A549 treated with ZK216348 at 1 μM for 4 hours (cell line): ENCODE measurements at places on chromosomes 7 and 10. TPM values are rescaled to one million over a fixed set of nuclear protein-coding genes. Genes with fewer than 3 reads are reported as not detected.

Gene SPDYE2B
- not detected in 5 replicates for total RNA-seq

Gene UCN3
- not detected in 5 replicates for total RNA-seq

Gene GRM3
- total RNA-seq: not detected in 5 replicates

Gene SPOCK2
- 0.29 to 0.82 TPM (median 0.45 TPM) in 5 replicates for total RNA-seq

Gene HOXA9
- 0.29 to 0.79 TPM (median 0.38 TPM) in 5 replicates for total RNA-seq

Gene CLRN3
- not detected in 5 replicates for total RNA-seq

Gene UFSP1
- 3.1 to 6.4 TPM (median 5.6 TPM) in 5 replicates for total RNA-seq

Gene NOS3
- 0.07 to 1.0 TPM (median 0.46 TPM) in 5 replicates for total RNA-seq

Gene SEPHS1
- total RNA-seq: 58.4 to 72.0 TPM (median 66.7 TPM) in 5 replicates

Gene HK1
- 37.5 to 44.1 TPM (median 40.7 TPM) in 5 replicates for total RNA-seq

Gene SRRM3
- total RNA-seq: 5.8 to 11.6 TPM (median 10.0 TPM) in 5 replicates

Gene PLXNA4
- total RNA-seq: 0.49 to 1.6 TPM (median 0.74 TPM) in 5 replicates

Gene IQCE
- 7.6 to 14.0 TPM (median 13.9 TPM) in 5 replicates for total RNA-seq

Gene AMPH
- 0.18 TPM in 1 of 5 replicates, not detected in the others for total RNA-seq

Gene SFR1
- 12.6 to 27.0 TPM (median 13.5 TPM) in 5 replicates for total RNA-seq

Gene PRLHR
- not detected in 5 replicates for total RNA-seq

Gene NKX2-3
- not detected in 5 replicates for total RNA-seq

Gene TSPAN33
- 5.4 to 6.9 TPM (median 6.5 TPM) in 5 replicates for total RNA-seq

Gene CPEB3
- 0.12 to 0.52 TPM (median 0.39 TPM) in 5 replicates for total RNA-seq

Gene CDH23
- total RNA-seq: 1.4 to 3.9 TPM (median 2.5 TPM) in 5 replicates

Gene R3HCC1L
- total RNA-seq: 13.2 to 17.1 TPM (median 15.0 TPM) in 5 replicates

Gene ARHGAP21
- total RNA-seq: 37.5 to 57.5 TPM (median 48.9 TPM) in 5 replicates

Gene C10orf143
- 0.20 to 1.1 TPM (median 0.71 TPM) in 5 replicates for total RNA-seq

Gene ADO
- 12.0 to 23.2 TPM (median 20.0 TPM) in 5 replicates for total RNA-seq

Gene SLC13A4
- not detected in 5 replicates for total RNA-seq

Gene CALML3
- total RNA-seq: not detected in 5 replicates

Gene VIPR2
- not detected in 5 replicates for total RNA-seq

Gene CFAP69
- 1.3 to 3.1 TPM (median 2.2 TPM) in 5 replicates for total RNA-seq
